Nucleus accumbens (tissue), 56 donors: ENCODE measurements at places on chromosomes 7 and 10.

- DNase-seq = no peak
Observed at GRCh38 chr7:84069999-84070500, 124.5 kb downstream of the SEMA3A start.

- no peak for DNase-seq
Observed at GRCh38 chr10:1202343-1202742, 146.2 kb downstream of the WDR37 start.

- no peak for DNase-seq
Observed at GRCh38 chr7:140928491-140929309, 4.0 kb upstream of the BRAF start.

GRCh38 chr10:103197174-103197573 is 4.1 kb upstream of the NT5C2 start:
- DNase-seq = peak; percentile 27

- DNase-seq = no peak
Observed at GRCh38 chr10:34017281-34017680, 682.8 kb upstream of the NRP1 start.
